ENCODE measurements at places on chromosomes 3 and 15. TPM values are rescaled to one million over a fixed set of nuclear protein-coding genes. Genes with fewer than 3 reads are reported as not detected.
A peak's percentile ranks its signal among the peaks of the same experiment; 100 is the strongest.

GRCh38 chr15:90903733-90904536, 833 bp downstream of the MAN2A2 start:
- H3K4me1 ChIP-seq: peaks cover 26% of the 10 kb centered on the region
- no peaks in the 10 kb centered on the region for H3K27me3 ChIP-seq
- H3K4me3 ChIP-seq: peak overlapping the region; percentile 90
- peaks cover 38% of the 10 kb centered on the region for H3K36me3 ChIP-seq

GRCh38 chr15:35663956-35664355, 118.0 kb upstream of the DPH6 start:
- H3K27ac ChIP-seq: no peak overlapping the region
- H3K4me1 ChIP-seq: peaks cover 2% of the 10 kb centered on the region
- DNase-seq: no peak

DNA sequence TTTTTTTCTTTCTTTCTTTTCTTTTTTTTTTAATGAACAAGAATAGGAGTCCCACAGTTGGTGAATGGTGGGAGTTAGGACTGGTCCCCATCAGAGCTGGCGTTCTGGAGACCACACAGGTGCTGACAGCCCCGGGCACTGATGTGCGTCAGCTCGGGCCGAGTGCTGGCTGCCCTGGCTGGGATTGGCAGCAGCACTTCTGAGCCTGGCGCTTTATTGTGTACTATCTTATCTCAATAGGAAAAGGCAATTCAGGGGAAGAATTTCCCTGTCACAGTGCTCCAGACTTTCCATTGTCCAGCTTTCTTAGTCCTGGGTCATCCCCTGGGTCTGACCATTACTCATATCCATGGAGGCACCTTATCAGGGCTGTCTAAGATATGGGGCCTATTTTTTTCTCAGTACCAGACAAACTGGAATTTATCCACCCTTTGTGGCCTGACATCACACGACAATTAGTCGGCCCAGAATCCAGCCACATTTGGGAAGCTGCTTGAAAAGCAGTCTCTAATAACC, 54.1 kb downstream of the TMEM44 start:
- H3K36me3 ChIP-seq: peaks cover 3% of the 10 kb centered on the region
- DNase-seq: no peak
- H3K4me1 ChIP-seq: peaks cover 9% of the 10 kb centered on the region
- H3K27ac ChIP-seq: no peak overlapping the region
- no peak overlapping the region for H3K4me3 ChIP-seq
- peaks cover 1% of the 10 kb centered on the region for H3K27me3 ChIP-seq

GRCh38 chr3:133831966-133832801, 26.6 kb downstream of the SRPRB start:
- no peaks in the 10 kb centered on the region for H3K36me3 ChIP-seq
- H3K4me3 ChIP-seq: no peak overlapping the region
- no peak for DNase-seq
- no peak overlapping the region for H3K27ac ChIP-seq

DNA sequence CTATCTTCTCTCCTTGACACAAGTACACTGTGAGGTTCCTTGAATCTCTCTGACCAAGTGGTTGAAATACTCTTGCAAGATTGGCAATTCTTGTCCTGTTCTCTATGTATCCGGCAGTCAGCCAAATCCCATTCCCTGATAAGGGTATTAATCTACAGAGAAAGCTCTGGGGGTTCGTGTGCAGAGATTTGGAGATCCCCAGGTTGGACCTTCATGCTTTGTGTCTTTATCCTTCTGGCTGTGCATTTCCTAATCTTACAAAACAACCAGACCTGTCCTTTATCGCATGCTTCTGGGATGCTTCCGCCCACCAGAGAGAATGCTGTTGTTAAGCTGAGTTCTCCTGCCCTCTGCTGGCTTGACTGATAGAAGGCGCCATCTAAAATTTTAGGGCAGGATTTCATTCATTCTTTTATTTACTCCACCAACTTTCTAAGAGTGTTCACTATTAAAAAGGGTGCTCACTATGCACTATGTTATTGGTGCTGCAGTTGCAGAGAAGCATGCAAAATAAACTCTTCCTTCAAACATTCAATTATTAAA, 8.6 kb upstream of the SST start:
- no peak overlapping the region for H3K4me3 ChIP-seq
- H3K4me1 ChIP-seq: peaks cover 2% of the 10 kb centered on the region
- no peak overlapping the region for H3K27ac ChIP-seq
- peak; percentile 76 for DNase-seq
- H3K27me3 ChIP-seq: peaks cover 44% of the 10 kb centered on the region
- H3K36me3 ChIP-seq: no peaks in the 10 kb centered on the region

GRCh38 chr15:46502667-46503066, 867.8 kb downstream of the SQOR start:
- no peaks in the 10 kb centered on the region for H3K36me3 ChIP-seq
- DNase-seq: no peak
- no peaks in the 10 kb centered on the region for H3K4me1 ChIP-seq
- H3K4me3 ChIP-seq: no peak overlapping the region
- H3K27ac ChIP-seq: no peak overlapping the region
- H3K27me3 ChIP-seq: no peaks in the 10 kb centered on the region

- no peak for DNase-seq
- H3K4me3 ChIP-seq: no peak overlapping the region
- no peaks in the 10 kb centered on the region for H3K36me3 ChIP-seq
- H3K4me1 ChIP-seq: no peaks in the 10 kb centered on the region
Measured at GRCh38 chr3:77102951-77103769, 63.3 kb downstream of the ROBO2 start.

- H3K4me3 ChIP-seq: no peak overlapping the region
- no peak overlapping the region for H3K27ac ChIP-seq
- peaks cover 9% of the 10 kb centered on the region for H3K27me3 ChIP-seq
Measured at GRCh38 chr15:65845826-65846519, 23.3 kb upstream of the RAB11A start.

DNA sequence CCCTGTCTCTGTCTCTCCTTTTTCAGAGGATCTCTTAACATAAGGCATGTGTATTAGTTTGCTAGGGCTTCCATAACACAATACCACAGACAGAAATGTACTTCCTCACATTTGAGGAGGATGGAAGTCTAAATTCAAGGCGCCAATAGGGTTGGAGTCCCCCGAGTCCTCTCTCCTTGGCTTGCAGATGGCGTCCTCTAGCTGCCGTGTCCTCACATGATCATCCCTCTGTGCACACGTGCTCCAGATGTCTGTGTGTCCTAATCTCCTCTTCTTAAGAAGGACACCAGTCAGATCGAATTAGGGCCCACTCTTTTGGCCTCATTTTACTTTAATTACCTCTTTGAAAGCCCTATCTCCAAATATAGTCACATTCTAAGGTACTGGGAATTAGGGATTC, 23.0 kb upstream of the BFSP2 start:
- H3K4me1 ChIP-seq: no peaks in the 10 kb centered on the region
- H3K27ac ChIP-seq: no peak overlapping the region
- DNase-seq: no peak
- H3K27me3 ChIP-seq: peaks cover 2% of the 10 kb centered on the region
- H3K4me3 ChIP-seq: no peak overlapping the region

DZIP1L gene
- 0.09 TPM for total RNA-seq

FEZF2 gene
- total RNA-seq: not detected

PLEKHO2 gene
- total RNA-seq: 16.9 TPM
